ENCODE measurements at places on chromosomes 11 and 22.

DNA sequence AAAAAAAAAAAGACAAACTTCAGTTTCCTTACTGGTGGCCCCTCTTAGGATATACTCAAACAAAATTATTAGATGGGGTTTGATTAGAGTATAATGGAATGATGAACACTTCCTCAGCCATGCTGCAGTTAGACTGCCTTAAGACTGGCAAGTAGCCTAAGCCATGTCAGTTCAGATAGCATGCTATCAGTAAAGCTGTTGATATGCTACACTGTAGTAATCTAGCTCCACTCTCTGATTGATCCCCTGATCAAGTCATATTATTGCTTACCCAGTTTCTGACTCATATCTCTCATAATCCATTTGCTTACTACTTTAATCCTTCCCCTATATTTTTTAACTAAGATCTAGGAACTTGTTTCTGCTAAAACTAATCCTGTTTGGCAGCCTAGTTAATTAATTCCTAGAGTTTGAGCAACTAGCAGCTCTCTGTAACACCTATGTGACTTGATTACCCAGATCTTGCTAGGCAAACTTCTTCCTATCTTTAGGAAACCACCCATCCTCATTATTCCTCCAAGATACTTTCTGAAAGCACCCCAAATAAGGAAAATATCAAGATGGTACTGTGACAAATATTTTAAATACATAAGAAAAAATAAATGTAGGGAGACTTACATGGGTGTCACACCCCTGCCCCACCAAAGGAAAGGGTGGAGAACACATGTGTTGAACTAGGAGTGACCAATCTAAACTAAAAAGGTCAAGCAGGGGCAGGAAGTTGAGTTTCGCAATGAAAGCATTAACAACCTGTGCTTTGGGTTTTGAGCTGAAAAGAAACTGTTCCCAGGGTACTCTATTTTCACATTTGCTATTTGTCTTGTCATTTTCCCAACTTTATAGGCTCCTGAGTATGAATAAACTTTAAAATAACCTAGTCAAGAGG is 43.2 kb downstream of the PIK3C2A start:
- no peak for DNase-seq

GRCh38 chr11:4211991-4212390 is 117.4 kb downstream of the RRM1 start:
- DNase-seq = no peak

GRCh38 chr11:78354408-78355308 is 63.0 kb downstream of the GAB2 start:
- DNase-seq = no peak

- DNase-seq = no peak
These were observed 628.8 kb upstream of the CCDC90B start for GRCh38 chr11:83914995-83915394.

DNA sequence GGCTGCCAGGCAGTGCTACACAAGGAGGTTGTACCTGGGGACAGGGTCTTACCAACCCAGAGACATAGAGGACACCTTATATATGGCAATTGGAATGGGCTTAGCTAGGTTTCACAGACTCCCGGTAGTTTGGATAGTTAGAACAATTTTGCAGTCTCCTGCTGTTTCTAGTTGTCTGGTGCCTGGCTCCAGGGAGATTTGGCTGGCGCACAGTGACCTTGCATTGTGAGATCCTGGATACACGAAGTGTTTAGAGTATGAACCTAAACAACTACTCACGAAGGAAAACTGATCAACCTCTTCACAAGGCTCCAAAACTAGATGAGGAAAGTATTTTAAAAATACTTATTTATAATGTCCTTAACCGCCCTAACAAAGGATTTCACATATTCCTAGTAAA is 614.7 kb downstream of the FAM181B start:
- DNase-seq = no peak

GRCh38 chr11:107275632-107276031 is 182.0 kb downstream of the CWF19L2 start:
- no peak for DNase-seq

DNA sequence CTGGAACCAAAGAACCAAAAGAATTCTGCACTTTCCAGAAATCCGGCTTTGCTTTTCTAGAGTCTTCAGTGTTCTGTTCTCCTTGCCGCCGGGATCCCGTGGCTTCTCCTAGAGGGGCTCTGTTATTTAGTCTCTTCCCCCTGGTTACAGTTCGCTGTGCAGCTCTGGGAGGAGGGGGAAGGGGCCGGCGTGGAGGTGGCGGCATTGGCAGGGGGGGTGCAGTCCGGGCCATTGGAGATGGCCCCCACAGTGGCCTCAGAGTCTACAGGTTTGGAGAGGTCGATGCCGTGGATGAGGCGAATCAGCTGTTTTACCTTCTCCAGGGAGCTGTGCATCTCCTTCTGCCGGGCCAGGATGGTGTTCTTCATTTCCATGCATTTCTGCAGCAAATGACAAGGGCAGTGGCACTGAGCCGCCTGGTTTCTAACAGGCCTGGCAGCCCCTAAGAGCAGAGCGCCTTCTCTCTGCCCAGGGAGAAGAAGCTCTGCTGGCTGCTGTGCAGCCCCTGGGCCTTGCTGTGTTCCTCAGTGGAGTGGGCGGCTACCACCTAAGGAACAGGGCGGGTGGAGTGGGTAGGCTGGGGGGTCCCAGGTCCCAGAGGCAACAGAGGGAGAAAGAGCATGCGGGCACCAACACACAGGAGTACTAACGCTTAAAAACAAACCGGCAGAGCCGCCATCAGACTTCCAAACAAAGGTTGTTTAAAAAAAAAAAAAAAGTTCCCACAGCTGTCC is 11.6 kb downstream of the LARGE2 start:
- no peak for DNase-seq

- DNase-seq = no peak
These were observed 67.3 kb upstream of the VSTM5 start for GRCh38 chr11:93917673-93918072.

GRCh38 chr22:23555118-23555517 is 25.0 kb downstream of the IGLL1 start:
- no peak for DNase-seq

- DNase-seq = no peak
These were observed 58.8 kb downstream of the MCM5 start for GRCh38 chr22:35458547-35459422.

DNA sequence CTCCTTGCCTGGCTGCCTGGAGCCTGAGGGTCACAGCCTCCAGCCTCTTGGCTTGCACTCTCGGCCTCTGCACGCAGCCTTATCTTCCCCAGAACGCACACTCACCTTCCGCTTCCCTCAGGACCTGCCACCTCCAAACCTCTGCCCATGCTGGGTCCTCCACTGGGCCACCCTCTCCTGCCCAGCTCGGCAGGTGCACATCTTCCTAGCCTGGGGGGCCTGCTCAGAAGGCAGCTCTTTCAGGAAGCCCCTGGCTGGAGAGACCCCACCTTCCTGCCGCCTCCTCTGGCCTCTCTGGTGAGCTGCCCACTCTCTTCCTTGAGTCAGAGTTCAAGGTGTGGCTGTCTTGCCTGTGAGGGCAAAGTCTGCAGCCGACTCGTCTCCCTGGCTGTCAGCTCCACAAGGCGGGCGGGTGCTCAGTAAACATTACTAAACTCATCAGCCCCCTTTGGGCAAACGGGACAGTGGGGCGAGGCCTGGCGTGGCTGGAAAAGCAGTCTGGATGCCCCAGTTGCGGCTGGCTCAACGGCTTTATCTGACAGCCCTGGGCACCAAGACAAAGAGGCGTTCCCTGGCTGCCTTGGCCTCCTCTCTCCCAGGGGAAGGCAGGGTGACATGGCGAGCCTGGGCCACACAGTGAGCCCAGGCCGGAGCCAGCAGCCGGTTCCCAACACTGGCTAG is 1.7 kb upstream of the LINC01488 start:
- no peak for DNase-seq

- no peak for DNase-seq
These were observed 336.7 kb upstream of the PLET1 start for GRCh38 chr11:112597286-112597790.

DNA sequence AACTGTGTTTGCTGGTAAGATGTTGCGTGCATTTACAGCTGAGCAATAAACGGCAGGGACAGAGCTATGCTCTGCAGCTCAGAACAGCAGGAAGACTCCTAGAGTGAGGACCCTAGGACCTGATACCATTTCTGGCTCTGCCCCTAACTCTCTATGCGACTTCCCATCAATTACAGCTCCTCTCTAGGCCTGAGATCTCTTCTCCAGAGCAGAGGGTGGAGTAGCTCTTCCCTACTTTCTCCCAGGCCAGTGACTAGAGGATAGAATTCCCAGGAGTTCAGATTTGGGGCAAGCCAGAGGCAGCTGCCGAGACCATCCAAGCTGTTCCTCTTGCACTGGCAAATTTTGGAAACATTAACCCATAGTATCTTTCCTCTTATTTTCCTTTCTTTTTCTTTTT is 12.8 kb upstream of the SCGB1A1 start:
- DNase-seq = no peak

Measured in GM12878 (cell line).